ENCODE measurements at places on chromosomes 5 and 9.

GRCh38 chr9:13734601-13735000 is 455.1 kb upstream of the MPDZ start:
- no peak for DNase-seq

GRCh38 chr5:38316544-38317224 is 58.3 kb downstream of the EGFLAM start:
- DNase-seq: no peak

DNA sequence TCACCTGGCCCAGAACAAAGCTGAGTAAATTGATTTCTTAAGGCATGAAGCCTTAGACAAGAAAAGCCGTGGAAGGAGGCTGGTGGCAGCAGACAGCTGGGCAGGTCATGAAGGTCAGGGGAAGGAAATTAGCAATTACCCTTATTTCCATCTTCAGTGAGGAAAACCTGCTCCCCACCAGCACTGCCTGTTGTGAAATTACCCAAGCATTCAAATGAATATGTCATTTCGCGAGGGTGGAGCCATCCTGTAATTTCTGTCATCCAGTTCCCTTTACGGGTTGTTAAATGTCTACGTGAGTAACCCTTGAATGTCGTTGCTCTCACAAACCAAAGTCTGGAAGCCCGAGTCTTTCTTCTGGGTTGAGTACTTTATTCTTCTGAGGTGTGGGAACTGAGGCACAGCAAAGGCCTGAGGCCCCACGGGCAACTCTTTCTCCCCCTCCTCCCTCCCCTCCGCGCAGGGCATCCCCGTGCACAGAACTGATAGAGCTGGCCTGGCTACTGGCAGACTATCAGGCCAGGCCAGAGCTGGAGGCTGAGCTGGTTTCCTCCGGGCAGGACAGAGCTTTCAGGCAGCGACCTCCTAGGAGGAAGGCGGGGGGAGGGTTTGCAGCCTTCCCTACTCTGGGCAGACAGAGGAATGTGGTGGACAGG is 22.0 kb upstream of the AK3 start:
- no peak for DNase-seq

GRCh38 chr9:9091387-9091786 is 1291.8 kb upstream of the DMAC1 start:
- no peak for DNase-seq

DNA sequence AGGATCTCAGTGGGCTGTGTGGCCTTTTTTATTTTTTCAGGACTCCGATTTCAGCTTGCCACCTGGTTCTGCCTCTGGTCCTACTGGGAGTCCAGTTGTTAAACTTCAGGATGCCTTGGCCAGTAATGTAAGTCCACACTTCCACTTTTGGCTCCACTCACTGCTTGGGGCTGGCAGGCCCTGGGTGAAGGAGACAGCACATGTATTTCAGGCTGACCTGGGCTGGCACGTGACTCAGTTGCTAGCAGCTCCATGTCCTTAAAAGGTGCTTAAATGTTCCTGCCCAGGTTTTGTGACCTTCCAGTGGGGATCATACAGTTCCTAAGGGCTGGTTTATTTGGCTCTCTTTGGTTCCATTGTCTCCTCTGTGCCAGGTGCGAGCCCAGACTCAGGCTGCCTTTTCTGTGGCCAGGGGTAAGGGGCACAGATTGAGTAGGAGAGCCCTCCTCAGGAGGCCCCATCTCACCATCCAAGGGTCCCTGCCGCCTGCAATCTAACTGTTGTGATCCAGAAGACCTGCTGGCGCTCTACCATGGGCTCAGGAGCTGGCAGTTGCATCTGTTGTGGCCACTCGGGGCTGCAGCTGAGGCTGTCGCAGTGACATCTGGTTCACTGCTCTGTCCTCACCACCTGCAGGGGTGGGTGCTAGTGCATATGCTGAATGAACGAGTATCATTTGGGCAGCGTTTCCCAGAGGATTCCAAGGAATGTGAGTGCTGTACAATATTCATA is 19.2 kb upstream of the POMT1 start:
- no peak for DNase-seq

DNA sequence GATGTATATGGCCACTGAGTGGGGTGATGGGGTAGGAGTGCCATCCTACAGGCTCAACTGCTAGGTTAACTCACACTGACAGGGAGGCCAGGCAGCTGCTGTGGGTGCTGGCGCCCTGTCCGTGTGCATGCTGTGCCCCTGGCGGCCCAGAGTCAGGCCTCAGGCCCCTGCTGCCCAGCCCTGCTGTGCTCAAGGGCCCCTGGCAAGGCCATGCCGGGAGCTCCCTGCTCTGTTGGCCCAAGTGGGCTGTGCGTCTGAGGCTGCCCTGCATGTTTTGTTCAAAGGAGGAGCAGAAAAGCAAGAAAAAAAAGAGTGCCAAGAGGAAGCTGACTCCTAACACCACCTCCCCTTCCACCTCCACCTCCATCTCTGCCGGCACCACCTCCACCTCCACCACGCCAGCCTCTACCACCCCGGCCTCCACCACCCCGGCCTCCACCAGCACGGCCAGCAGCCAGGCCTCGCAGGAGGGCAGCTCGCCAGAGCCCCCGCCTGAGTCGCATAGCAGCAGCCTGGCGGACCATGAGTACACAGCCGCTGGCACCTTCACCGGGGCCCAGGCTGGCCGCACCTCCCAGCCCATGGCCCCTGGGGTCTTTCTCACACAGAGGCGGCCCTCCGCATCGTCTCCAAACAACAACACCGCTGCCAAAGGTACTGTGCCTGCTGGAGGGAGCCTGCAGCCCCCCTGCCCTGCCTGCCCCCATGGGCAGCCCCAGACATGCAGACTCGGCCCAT is 100.1 kb downstream of the PHF2 start:
- no peak for DNase-seq

DNA sequence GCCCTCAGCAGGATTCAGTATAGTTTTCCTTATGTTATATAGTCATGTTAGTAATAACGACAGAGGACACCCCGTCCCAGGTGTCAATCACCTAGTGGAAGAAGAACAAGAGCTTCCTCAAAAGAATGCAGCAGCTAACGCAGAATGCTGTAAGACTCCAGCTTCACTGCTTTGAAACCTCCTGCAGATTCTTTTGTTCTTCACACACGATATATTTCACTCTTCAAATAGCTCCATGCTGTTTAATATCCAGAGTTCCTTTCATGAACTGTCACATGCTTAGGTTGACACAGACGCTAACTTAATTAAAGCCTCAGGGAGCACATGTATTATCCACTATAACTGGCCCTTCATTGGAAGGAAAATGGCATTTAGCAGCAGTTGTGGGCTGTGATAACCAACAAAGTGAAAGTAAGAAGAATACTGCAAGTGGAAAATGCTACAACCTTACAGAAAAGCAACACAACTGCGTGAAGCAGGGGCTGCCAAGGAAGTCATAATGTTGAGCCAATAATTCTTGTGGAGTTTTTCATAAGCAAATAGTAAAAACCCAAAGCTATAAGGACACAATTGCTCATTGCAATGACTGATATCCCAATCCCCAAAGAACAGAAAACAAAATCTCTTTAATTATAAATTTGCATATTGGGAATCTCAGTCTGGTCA is 387.5 kb downstream of the PLK2 start:
- DNase-seq: no peak

DNA sequence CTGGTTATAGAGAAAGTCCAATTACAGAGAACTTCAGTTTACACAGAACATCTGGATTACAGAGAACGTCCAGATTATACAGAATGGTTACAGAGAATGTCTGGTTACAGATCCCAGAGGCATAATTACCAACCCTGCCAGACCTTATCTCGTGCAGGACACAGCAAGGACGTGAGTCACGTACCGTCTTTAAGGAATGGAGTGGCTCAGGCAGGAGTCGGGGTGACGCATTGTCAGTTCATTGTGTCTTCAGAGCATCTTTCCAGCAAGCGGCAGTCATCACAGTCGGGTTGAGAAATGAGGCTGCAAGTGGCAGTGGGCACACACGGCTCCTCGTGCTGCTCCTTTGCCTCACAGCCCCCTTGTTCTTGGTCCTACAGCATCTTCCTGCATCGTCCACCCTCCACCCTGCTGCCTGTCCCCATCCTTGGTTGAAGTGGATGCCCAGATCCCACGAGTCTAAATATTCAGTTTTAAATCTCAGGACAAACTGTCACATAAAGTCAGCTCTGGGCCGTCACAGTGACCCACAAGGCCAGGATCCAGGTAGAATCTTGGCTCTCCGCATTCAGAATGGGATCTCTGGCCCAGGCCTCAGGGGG is 30.0 kb upstream of the SLC6A19 start:
- no peak for DNase-seq

DNA sequence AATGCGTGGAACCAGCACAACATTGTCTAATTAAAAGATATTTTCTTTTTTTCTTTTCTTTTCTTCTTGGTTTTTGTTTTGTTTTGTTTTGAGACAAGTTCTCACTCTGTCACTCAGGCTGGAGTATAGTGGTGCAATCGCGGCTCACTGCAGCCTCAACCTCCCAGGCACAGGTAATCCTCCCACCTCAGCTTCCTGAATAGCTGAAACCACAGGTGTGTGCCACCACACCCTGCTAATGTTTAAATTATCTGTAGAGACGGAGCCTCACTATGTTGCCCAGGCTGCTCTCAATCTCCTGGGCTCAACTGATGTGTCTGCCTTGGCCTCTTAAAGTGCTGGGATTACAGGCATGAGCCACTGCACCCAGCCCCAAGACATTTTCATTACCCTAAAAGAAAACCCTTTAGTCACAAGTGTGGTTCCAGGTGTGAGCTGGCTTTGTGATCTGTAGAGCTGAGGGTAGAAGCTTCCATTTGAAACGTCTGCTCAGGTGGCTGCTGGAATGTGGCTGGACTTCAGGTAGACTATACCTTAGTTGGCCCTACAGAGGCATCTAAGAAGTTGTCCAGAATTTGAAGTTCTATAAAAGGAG is 19.1 kb upstream of the NEK6 start:
- DNase-seq: no peak

DNA sequence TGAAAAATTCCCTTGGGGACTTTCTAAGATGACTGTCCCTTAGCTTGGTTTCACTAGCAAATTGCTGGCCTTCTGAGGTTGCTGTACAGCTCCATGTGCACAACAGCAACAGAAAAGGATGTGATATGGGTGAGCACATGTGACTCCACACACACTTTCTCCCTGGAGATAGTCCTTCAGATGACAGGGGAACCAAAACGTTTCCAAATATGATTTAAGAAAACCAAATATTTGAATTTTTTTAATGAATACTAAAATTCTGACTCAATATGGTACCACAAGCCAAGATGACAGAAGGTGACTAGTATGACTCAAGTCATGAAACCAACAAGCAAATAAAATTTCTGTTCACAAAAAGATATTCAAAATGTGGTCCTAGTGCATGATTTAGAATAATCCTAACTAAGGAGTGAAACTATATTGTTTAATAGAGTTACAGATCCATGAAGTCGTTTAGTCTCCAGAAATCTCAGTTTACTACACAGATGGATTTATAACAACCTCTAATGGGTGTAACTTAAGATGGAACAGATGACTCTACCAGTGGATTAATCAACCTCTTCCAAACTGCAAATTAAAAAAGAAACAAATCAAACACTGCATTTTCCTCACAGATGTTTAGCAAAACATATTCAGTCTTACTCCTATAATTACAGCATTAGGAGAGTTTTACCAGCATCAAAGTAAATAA is 144.8 kb upstream of the PIK3R1 start:
- DNase-seq: peak; percentile 23

- no peak for DNase-seq
Observed at GRCh38 chr5:68251386-68251785, 35.8 kb downstream of the PIK3R1 start.

DNA sequence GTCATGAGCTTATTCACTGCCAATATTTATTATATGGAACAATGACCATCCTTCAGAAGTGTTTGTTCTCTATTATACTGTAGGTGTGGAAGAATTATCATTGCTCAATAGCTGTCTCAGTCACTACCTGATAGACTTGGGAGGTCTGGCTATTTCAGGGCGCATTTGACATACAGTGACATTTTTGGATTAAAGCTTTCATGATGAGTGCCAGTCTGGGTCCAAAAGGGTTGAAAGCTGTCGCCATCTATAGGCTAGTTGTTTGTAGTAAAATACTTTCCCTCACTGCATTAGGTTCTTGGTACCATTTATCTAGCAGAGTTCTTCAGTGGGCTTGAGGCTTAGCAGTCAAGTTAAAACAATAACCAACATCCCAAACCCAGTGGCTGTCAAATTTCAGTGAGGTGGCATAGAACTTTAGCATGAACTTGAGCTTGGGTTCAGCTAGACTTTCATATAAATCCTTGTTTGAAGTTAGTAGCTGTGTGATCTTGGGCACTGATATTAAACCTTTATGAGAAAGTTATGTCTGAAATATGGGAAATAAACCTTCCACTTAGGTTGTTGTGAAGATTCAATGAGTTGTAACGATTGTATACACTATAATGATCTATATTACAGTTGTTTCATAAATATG is 110.5 kb upstream of the CDKN2B start:
- DNase-seq: no peak

DNA sequence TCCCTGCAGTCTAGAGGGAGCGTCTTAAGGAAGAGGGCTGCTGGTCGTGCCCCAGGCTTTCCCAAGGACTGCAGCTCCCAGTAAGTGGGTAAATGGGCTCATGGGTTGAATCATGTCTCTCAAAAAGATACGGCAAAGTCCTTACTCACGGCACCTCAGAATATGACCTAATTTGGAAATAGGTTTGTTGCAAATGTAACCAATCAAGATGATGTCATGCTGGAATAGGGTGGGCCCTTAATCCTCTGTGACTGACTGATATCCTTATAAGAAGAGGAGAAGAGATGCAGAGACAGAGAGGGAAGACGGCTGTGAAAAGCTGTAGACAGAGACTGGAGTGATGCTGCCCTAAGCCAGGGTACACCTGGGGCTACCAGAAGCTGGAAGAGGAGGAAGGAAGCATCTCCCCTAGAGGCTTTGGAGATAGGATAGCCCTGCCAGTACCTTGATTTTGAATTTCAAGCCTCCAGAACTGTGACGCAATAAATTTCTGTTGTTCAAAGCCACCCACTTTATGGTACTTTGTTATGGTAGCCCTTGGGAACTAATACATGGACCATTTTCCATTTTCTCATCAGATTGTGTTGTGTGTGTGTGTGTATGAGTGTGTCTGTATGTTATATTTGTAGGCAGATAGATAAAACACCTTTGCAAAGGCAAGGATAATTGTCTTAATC is 15.0 kb downstream of the GALNT10 start:
- no peak for DNase-seq

- DNase-seq: no peak
Observed at GRCh38 chr5:97297704-97298091, 114.7 kb upstream of the RIOK2 start.

DNA sequence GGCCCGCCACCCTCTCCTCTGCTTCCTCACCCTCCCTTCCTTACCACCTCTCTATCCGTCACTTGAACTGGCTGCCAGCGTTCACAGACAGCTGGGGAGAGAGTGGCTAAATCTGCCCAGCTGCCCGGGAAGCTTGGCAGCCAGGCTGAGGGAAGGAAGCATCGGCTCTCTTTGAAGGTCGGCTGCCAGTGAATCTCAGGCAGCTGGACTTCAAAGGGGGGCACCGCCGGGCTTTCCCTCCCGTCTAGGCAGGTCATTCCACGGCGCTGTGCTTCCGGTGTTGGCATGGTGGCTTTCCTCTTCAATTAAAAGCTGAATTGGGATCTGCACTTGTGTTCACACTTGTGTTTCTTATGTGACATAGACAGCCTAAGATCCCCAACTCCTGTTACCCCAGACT is 174.0 kb downstream of the GDNF start:
- DNase-seq: no peak

All from GM12891 (cell line).